ENCODE measurements at places on chromosomes 5 and 9.

DNA sequence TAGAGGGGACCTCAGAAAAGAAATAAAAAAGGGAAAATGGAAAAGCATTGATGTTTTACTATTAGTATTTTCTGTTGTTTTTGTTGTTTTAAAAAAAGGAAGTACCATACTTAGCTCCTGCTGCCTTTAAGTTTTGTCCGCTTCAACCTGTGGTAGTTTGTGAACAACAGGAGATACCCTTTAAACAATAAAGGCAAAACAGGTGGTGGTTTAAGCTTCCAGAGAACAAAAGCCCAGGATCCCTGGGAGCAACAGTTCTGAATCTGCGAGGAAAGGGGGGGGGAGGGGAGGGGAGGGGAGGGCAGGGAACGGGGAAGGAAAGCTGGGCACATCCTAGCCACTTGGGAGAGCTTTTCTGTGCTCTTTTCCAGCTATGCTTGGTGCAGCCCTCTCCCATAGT is 2.1 kb upstream of the PSIP1 start:
- DNase-seq: no peak

GRCh38 chr5:11000515-11001353 is 239.7 kb upstream of the DAP start:
- DNase-seq: no peak

DNA sequence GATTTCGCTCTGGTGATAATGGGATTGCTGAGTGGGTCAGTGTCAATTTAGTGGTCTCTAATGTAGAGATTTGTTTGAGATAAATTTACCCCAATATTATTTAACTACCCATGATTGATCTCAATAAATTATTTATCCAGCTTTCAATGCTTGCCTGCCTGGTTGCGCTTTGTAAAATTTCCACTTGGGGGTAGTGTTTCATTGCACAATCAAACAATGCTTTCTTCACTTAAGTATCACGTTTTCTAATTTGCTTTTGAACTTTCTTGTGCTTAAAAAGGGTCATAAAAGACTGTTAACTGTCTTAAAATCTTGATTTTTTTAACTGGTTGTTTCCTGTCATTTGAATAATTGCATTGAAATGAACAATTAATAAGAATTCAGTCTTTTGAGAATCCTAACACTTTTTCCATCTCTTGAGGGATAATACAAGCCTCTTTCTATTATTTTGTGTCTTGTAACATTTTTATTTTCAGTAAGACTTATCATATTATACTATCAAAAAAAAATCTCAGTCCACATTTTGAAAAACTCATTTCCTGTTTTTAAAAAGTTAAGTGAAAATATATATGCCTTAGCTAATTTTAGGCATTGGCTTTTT is 18.7 kb downstream of the HSD17B4 start:
- no peak for DNase-seq

GRCh38 chr5:178839319-178839704 is 20.4 kb upstream of the ZNF354B start:
- peak; percentile 46 for DNase-seq

DNA sequence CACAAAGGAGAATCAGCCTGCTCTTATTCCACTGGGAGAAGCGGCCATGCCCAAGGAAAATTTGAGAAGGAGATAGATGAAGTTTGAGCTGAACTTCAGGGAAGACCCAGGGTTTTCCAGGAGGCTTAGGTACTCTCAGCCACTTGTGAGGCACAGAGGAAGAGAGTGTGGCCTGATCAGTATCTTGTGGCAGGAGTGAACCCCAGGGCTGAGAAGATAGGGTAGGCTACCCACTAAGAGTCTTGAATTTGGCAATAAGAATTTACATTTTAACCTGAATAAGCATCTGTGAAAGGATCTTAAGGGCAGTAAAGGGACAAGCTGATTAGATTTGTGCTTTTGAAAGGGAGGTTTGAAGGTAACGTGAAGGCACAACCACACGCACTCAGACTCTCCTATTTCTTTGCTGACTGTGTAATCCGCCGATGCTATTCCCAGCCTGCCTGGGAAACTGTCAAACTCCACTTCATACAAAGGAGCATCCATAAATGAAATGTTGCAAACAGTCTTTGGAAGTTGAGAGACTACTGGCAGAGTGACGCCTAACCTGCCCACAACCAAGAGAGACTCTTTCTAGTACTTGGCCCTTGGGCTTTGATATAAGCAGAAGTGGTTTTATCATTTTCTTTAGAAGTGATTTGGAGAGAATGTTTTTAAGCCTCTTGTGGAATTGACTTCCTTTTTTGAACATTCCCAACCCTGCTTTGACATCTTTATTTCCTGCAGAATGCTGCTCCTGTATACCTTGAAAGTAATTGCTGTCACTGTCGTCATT is 108.2 kb upstream of the VCAN start:
- no peak for DNase-seq

- DNase-seq: no peak
Observed at GRCh38 chr5:73534011-73534644, 31.3 kb downstream of the ANKRA2 start.

DNA sequence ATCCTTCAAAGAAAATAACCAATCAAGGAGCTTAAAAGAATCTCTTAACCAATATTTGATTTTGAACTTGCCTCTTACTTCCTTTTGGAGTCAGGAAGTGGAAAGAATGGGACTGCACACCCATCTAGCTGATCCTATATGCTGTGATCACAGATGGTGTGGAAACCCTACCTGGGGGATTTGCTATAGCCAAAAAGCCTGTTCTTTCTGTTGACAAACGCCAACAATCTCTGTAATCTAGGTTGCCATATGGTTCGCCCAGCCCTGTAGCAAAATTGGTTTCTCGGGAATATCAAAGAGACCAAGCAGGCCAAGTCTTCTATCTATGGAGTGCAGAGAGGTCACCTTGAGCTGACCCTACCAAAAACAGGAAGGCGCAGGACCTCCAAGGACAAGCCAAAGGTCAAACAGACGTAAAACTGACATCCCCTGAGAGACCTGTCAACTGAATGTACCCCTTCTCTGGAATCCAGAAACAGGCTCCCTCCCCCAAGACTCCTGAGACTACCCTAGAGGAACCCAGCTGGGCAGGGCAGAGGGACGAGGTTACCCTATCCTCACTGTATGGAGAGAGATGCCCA is 19.4 kb downstream of the NRG2 start:
- no peak for DNase-seq

DNA sequence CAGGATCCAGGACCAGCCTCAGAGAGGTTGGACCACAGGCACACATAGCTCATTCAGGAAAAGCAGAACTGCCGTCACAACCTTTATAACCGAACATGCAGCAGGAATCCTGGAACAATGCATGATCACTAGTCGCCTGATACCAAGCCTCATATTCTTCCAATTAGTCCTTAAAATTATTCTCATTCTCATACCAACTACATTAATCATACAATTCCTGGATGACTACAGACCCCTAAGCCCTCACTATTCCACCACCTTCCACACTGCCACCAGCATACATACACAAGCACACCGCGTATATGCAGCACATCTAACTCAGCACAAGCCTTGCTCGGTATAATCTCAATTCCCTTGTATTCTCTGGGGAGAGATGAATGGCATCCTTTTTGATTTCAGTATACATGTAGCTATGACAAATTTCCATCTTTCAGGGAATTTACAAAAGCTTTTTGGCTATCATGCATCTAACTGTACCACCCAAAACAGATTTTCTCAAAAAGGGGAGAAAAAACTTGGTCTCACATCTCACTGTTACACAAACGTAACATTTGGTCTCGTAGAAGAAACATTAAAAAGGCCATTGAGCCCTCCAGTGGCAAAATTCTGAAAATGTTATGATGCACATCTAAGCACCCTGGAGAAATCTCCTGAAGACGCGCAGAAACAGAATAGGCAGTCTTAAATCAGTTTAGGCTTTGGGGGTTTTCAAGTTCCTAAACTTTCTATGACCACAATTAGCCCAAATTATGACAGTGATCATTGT is 46.2 kb downstream of the MCTP1 start:
- DNase-seq: no peak
